ENCODE measurements at places on chromosomes 4 and X. TPM values are rescaled to one million over a fixed set of nuclear protein-coding genes. Genes with fewer than 3 reads are reported as not detected.

The KLHL4 gene
- 1.2 TPM for total RNA-seq

The F8 gene
- total RNA-seq, result 45.7 TPM

The SH3D19 gene
- total RNA-seq, result 88.0 TPM

The NR0B1 gene
- not detected for total RNA-seq

The MAGEA6 gene
- not detected for total RNA-seq

The NRK gene
- 0.44 TPM for total RNA-seq

The PRKG2 gene
- 7.5 TPM for total RNA-seq

The HAND2 gene
- 63.2 TPM for total RNA-seq

DNA sequence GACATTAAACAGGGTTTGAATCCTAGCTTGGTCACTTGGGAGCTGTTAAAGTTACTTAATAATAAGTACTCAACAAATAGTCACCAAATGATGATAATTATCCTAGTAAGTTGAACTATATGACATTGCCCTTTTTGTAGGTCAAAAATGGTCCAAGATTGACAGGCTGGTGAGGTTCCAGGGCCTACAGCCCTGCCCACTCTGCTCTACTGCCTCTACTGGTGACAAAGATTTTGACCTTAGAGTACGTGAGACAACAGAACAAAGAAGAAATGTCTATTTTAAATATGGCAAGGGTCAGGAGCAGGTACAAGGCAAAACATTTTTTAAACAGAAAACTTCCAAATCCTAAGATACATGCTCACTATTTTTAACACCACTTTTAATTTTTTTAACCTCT lies 572 bp upstream of the SMPX start:
- no peak for DNase-seq

DNA sequence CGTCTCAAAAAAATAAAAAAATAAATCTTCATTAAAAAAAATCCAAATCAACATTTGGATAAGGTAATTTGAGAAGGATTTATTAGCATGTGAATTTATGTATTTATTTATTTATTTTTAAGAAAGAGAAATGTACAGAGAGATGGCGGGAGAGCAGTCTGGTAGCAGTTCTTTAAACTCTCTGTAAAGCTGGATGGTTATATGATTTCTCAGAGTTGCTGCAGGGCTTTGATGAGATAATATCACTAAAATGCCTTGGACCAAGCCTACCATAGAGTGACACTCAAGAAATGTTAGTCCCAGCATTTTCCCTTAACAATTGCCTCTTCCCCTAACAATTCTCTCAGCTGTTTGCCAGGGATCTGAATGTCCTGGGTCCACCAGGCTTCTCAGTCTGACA lies 103.4 kb upstream of the LNX1 start:
- no peak for DNase-seq

DNA sequence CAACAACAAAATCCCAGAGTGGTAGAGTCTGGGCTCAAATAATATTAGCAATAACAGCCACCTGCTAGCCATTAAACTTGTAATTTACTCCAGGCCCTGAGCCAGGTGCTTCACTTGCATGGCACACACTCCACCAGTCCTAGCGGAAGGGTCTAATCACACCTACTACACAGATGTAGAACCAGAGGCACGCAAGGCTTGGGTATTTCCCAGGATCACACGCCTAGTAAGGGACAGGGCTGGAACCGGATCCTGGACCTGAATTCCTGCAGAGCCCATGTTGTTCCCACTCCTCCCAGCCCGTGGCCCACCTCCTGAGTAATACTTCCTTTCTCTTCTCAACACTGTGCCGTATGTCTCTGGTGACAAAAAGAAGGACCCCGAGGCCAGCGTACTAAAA lies 5.7 kb downstream of the MAGEA1 start:
- DNase-seq, result no peak

DNA sequence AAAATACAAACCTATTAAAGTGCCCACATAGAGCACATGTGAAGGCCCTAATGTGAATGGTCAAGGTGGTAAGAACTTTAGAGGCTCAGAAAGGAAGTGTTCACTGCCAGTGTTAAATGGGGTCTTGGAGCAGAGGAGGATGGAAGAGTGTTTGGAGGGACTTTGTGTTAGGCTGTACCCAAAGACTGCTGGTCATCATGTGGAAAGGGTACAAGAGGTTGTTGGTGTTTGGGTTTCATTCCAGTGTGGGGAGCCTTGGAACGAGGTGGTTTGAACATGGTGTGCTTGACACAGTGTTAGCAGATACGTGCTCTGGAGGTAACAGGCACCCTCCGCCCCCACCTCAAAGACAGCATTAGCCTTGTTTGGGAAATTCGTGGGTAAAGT lies 73.1 kb downstream of the RAPGEF2 start:
- DNase-seq, result no peak

- DNase-seq, result peak; percentile 33
These were observed 168.3 kb downstream of the SPRY1 start for GRCh38 chr4:123564758-123565346.

- no peak for DNase-seq
These were observed 1197.7 kb downstream of the C4orf33 start for GRCh38 chr4:130293692-130294091.

DNA sequence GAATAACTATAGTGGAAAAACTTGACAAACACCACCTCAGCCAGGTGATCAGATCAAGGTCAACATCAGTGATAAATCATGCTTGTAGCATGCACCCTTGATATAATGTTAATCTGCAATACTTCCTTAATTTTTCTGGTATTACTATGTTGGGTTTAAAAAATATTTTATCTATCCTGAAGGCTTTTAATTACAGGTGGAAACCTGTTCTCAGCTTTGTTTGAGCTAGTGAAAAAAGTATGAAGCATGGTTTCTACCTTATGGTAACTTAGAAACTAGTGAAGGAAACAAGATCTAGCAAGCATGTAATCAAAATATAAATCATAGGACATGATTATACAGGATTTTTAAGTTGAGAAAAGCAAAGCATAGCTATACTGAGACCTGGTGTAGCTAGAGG lies 26.6 kb downstream of the MAOA start:
- no peak for DNase-seq

- no peak for DNase-seq
These were observed 56.4 kb downstream of the USP38 start for GRCh38 chr4:143240939-143241679.

GRCh38 chrX:35456891-35457290 lies 341.3 kb upstream of the MAGEB16 start:
- no peak for DNase-seq

DNA sequence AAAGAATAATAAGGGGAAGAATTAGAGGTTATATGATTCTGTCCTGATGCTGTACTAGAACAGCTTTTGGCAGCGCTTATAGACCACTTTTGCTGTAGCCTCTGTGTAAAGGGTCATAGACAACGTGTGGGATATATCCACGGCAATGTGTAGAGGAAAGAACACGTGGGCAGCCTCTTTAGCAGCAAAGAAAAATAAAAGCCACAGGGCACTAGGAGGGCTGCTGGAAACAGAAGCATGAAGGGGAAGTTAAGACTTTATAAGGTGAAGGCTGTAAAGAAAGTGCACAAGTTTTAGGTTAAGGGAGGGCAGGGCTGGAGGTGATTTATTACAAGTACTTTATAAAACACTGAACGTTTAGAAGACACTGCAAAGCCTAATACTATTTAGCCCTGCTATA lies 20.1 kb upstream of the PHEX start:
- DNase-seq, result no peak

GRCh38 chrX:65688403-65688871 lies 21.0 kb downstream of the MSN start:
- DNase-seq, result no peak

DNA sequence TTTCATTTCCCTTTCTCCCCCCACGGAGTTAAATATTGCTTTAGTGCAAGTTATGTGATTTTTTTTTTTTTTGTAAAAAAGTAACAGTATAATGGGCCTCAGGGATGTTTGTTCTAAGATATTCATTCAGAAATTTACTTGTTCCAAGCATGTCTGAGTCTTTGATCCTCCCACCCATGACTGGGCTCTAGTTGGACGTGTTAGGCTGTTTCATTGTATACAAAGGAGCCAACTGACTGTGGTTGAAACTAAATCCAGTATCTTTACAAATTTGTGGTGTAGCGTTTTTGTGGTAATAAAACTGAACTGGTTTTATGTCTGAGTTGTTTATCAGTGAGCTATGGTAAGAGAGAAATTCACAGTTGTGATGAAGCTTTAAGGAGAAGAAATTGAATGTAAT lies 74.1 kb downstream of the DOCK11 start:
- no peak for DNase-seq

DNA sequence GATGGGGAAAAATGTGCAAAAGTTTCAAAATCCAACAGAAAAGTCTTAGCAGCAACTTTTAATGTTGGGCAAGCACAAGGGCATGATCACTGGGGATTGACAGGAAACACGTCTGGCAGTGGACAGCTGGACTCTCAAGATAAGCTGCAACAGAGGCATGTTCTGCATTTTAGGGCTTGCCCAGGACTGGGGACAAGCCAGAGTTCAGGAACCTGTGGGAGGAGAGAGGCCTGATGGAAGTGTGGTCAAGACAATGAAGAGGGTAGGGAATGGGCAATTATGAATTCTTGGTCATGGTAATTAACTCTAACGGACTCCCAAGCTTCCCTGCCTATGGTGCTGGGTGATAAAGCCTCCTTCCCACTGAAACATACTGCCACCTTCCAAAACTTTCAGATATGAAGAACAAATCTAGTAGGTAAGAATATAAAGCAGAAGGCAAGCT lies 48.4 kb downstream of the ANXA3 start:
- peak; percentile 39 for DNase-seq

DNA sequence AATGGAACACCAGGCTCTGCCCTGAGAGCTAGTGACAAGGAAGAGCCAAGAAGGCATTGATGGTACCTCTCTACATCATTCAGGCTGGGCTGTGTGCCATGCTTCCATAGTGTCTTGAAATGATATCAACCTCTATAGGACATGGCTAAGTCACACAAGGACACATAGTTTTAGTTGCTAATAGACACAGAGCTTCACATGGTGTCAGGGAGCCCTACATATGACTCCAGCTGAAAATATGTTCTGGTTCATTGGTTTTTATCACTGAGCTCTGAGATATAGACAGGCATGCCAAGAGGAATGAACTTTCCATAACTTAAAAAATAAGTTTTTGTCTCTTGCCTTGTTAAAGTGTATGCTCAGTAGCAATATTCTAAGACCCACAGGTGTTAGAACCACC lies 72.1 kb upstream of the PRKG2 start:
- DNase-seq, result no peak

DNA sequence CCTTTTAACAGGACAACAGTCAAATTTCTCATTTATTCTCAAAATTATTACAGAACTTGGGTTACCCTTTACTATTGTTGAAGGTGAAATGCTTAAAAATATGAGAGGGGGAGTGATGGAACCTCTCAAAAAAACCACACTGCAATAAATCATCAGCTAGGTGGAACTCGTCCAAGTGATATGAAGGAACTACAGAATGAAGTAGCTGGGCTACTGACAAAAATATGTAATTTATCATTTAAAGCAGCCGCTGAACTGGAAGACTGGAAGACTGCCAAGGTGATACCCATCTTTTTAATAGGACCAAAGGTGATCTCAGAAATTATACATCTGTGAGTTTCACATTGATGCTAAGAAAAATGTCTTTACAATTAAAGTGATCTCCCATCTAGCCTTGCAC lies 597.7 kb upstream of the TENM3 start:
- no peak for DNase-seq

DNA sequence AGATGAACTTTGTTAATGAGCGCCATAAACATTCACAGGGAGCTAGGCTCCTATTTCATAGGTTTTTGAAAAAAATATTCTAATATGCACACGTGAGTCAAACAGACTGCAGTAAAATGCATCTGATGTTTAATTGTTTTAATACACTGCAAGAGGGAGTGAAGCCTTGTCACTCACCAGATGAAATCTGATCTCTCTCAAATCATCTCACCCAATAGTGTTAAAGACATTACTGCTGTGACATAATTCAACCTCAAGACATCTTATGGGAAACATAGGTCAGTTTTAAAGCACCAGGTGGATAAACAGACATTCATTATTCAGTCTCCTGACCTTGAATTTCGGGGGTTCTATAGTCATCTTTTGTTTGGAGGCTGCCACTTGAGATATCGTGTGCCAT lies 148.3 kb downstream of the MAML3 start:
- DNase-seq, result no peak

DNA sequence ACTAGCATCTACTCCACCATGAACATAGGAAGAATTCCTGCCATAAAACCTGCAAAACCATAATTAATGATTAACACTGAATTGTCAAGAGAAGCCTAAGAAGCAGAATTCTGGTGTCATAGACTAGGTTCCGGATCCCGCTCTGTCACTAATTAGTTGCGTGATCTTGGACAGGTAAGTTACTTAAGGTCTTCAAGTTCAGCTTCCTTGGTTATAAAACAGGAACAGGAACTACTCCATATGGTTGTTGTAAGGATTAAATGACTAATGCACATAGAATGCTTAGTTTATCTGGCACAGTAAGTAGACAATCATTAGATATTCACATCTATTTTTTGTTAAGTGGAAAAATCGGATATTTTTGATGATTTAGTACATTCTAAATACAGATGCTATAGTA lies 14.3 kb downstream of the G3BP2 start:
- DNase-seq, result no peak

- no peak for DNase-seq
These were observed 34.8 kb downstream of the FHIP1A start for GRCh38 chr4:151443752-151444151.

DNA sequence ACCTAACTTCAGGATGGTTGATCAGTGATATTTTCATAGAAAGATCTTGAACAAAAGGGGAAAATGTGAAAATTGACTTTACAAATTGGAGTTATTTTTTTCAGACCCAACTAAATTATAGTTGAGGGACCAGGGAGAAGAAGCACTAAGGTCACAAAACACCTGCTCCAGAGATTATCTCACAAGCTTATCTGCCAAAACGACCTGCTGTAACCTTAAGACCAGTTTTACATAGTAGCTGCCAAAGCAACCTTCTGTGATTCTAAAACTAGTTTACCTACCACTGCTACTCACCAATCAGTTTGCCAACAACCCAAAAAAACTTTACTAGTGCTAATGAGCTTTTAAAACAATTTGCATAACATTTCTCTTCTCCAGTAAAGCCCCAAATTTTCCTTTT lies 972.1 kb downstream of the C4orf33 start:
- DNase-seq, result no peak

DNA sequence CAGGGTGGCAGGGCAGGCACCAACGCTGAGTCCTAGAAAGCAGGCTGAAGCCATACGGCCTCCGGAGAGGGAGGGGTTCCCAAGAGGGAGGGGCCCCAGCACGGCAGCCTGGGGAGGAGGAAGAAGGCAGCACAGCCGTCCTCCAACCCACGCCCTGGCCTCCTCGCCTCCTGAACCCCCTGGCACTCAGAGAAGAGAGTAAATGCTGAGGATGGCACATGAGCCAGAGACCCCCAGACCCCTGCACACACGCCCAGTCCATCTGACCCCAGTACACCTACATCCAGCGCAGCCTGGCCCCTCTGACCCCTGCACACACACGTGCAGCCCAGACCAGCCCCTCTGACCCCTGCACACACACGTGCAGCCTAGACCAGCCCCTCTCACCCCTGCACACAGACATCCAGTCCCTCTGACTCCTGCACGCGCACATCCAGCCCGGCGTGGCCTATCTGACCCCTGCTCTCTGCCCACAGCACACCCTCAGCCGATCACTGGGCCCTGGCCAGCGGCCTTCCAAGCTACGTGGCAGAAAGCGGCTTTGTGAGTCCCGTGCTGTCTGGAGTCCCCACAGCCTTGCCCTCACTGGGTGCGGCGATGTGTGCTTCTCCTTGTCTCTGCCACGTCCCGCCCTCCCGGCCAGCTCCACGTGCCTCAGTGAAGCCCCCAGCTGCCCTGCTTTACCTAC lies 18.5 kb downstream of the ATP5ME start:
- DNase-seq, result no peak
